ENCODE measurements at places on chromosomes 5 and 9.
A peak's percentile ranks its signal among the peaks of the same experiment; 100 is the strongest.

DNA sequence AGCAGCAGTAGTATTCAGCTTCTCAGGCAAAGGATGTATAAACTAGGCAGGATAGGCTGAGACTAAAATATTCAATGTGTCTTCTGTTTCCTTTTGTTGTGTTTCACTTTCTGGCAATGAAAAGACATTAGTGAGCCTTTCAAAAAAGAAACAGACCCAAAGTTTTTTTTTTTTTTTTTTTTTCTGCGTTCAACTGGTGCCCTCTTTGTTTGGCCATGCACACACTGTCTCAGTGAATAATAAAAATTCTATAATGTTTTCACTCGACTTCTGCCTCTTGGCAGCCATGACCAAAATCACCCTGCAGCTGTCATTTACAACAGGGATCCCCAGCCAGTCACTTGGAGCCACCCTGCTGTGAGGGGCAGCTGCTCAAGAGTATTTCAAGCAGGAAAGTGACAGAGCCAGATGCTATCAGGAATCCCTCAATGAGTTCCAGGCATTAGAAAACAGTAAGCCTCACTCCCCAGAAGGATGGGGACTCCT lies 44.0 kb upstream of the MAN2A1 start:
- peak; percentile 61 for DNase-seq

DNA sequence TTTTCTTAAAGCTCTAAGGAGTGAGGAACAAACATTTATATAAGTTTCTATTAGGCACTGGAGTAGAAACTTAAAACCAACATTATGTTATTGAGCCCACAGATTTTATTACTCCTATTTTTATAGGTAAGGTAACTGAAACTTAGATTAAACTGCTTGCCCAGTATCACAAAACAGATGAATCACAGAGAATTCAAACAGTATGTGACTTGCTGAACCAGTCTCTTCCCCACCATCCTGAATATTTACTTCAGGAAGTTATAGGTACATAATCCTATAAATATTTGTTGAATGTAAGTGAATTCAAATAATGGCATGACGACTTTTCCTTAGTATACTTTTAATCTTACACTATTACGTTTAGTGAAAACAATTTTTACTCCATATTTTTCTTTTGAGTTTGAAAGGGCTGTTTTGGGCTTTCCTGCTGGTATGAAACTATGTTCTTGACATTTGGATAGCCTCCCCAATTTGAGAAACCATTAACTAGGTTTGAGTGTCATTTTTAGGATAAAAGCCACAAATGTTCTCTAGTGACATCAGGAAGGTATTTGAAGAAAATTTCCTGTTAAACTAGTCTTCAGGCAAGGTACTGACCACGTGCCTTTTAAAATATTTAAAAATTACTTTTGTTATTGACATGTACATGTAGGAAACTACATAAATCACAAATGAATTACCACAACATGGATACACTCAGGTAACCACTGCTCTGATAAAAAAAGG lies 39.3 kb downstream of the PRRC1 start:
- no peak for DNase-seq

GRCh38 chr5:88885002-88885401 lies 2.0 kb upstream of the MEF2C start:
- peak; percentile 44 for DNase-seq

DNA sequence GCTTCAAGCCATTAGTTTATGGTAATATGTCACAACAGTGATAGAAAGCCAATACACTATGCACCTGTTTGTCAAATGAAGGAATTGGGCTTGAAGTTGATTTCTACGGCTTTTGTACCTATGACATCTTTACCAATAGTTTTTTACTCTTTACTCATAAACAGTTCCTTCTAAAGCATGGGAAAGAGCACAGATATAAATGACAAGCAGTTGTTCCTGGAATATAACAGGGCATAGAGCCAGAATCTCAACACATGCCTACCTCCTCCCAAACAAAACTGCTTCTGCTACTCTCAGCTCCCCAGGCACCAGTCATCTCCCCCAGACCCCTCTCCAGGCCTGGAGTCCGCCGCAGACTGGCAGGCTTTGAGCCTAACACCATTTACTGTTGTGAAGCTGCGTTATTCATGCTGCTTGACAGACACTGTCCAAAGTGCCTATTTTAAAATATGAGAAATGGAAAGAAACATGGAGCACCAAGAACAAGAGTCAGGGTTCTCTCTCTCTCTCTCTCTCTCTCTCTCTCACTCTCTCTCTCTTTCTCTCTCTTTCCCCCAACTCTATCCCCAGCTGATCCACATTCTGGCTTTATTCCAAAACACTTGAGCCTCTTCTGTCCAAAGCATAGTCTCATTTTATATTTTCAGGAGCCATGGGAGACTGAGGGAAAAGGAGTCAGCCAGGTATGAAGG lies 111.6 kb downstream of the ADRB2 start:
- DNase-seq, result no peak

GRCh38 chr9:109082091-109082620 lies 37.6 kb downstream of the TMEM245 start:
- DNase-seq, result no peak
